Activated T-cell treated with anti-CD3 and anti-CD28 coated beads, Interleukin-2, amount 50 U/mL, for 24 hours (primary cell): ENCODE measurements at places on chromosomes 7 and 10.

DNA sequence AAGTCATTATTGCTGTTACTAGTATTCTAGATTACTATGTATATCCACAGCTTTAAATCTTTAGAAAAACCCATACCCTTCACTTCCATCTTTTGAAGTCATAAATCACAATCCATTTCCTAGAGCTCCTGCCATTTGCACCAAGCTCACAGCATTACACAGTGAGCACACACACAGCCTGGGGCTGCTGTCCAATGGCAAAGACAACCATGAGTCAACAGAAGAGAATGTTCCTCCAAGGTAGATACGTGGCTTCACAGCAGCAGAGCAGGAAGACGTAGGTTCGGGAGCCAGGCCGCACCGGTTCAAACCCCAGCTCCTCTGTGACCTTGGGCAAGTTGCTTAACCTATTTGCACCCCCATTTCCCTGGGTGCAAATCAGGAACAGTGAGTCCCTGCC is 234.6 kb downstream of the DIP2C start:
- no peak for DNase-seq

- DNase-seq = no peak
These were observed 6.7 kb upstream of the POLR1F start for GRCh38 chr7:19715499-19715898.

DNA sequence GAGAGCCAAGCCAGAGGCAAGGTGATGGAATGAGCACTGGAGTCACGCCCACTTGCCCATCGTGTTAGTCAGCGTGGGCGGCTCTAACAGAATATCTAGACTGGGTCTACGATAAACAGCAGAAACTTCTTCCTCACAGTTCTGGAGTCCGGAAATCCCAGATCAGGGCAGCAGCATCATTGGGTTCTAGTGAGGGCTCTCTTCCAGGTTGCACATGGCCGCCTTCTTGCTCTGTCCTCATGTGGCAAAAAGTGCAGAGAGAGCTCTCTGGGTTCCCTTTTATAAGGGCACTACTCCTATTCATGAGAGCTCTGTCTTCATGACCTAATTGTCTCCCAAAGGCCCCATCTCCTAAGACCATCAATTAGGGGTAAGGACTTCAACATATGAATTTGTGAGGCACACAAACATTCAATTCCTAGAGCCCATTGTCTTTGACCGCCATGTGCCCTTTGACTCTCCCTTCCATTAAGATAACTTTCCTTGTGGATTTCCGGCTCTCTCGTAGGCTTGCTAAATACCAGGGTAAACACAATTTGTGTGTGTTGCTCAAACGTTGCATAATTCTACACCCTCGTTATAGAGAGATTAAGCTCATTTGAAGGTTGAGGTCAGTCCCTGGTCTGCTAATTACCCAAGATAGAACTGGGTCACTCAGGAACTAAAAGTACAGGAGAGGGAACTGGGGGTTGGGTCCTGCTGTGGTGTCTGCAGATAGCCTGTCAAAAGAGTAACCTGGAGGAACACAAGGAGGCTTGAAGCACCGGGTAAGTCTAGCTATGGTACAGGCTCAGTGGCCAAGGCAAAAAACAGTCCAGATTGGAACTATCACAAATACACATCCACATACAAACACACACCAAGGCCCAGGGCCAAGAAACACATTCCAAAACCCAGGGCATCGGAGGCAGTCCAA is 28.7 kb upstream of the USP6NL start:
- DNase-seq = no peak

DNA sequence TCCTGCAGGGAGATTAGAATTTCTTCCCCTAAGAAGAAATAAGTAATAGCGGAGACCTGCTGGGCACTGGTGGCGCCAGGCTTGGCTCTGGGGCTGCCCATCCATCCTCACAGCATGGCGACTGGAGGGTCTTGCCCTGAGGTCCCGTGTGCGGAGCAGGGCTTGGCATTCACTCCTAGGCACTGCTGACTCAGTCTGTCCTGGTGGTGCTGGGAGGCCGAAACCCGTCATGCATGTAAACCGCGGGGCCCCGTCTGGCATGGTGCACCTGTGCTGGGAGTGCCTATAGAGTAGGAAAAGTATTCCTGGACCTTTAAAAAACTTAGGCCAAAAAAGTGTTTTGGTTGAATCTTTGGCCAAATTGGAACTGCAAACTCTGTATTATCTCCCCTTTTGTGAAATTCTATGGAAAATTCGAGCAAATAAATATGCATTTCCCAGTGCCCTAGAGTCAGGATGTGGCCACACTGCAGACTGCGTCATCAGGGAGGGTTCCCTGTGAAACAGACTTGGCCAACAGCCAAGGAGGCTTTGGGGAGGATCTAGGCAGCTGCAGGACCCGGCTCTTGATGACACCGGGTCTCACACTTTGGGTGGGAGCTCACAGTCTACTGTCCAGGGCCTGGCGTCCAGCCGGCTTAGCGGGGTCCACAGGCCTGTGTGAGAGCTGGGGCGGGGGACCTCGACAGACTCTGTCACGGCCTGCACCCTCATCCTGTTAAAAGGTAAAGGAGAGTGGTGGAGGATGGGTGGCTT is 122.3 kb downstream of the VIPR2 start:
- no peak for DNase-seq
